ENCODE measurements at places on chromosomes 6 and 20.

DNA sequence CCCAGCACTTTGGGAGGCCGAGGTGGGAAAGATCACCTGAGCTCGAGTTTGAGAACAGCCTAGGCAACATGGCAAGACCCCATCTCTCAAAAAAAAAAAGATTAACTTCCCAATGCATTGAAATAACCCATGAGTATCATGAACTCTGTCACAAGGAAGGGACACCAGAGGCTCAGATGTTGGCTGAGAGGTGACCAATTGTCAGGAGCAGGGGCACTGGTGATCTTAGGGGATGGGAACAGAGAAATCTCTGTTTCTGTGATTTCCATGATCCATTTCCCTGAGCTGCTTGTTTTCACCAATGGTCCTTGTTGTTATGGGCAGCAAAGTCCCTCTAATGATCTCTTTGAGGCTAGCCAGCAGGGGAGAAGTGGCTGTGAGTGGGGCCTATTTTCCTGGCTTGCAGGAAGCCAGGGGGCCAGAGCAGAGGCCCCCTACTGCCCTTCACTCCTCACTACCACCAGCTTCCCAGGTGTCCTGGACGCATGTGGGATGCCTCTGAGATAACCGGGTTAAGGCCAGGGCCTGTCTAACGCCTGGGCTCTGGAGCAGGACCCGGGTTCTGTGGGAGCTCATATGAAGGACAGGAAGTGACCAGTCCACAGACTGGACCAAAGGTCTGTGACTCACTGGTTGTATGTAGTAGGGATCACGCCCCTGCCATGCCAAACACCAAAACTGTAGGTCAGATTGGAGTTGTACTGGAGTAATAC lies 54.4 kb downstream of the PCNA start:
- DNase-seq: no peak

DNA sequence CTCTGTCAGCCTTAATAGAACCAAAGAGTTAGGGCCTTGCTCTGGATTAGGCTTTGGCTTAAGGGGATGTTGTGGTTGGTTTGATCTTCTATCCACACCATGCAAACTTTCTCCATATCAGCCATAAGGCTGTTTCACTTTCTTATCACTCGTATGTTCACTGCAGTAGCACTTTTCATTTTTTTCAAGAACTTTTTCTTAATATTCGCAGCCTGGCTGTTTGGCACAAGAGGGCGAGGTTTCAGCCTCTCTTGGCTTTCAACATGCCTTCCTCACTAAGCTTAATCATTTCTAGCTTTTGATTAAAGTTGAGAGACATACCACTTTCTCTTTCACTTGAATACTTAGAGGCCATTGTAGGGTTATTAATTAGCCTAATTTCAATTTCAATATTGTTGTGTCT lies 193.1 kb downstream of the NRN1 start:
- DNase-seq: no peak

- peak; percentile 61 for DNase-seq
Observed at GRCh38 chr6:145963216-145964068, 716 bp downstream of the SHPRH start.

- DNase-seq: peak; percentile 20
Observed at GRCh38 chr6:39572661-39573340, 152.4 kb downstream of the KIF6 start.

- no peak for DNase-seq
Observed at GRCh38 chr6:5206920-5207561, 53.7 kb downstream of the LYRM4 start.

DNA sequence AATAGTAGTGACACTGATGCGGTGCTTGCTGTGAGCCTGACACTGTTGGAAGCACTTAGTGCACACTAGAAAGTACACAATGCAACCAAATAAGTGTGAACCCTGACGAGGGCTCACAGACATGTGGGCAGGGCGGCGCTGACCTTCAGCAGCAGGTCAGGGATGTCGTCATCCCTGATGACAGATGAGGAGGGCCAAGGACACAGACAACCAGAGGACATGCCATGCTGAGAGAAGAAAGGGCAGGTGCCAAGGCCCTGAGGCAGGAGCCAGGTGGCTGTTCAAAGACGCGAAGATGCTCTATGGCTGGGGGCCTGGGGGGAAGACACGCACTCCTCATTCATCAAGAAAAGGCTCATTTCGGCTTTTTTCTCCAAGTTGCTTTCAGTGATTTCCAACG lies 176.4 kb upstream of the CST7 start:
- DNase-seq: no peak

DNA sequence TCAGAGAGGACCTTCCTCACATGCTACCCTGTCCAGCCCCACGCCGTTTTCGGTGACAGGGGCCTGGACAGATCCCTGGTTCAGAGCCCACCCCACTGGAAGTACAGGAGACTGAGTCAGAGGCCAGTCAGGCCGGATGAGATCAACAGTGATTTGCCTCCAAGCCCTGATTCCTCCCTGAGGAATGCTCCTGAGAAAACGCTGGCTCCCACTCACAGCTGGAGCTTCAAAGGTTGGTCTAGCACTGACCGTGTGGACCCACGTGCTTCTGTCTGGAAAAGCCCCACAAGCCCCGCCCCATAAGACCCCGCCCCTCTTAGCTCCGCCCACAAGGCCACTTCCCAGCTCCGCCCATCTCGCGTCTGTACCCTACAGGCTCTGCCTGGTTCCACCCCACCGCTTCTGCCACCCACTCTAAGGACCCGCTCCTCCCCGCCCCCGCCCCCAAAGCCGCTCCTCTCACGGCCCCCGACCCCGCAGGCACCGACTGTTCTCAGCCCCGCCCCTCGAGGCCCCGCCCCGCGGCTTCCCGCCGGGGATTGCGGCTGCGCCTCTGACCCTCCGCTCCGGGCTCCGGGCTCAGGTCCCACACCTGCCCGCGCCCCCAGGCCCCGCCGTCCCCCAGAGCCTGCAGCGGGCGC lies 64.9 kb upstream of the BHLHE23 start:
- DNase-seq: peak; percentile 87

DNA sequence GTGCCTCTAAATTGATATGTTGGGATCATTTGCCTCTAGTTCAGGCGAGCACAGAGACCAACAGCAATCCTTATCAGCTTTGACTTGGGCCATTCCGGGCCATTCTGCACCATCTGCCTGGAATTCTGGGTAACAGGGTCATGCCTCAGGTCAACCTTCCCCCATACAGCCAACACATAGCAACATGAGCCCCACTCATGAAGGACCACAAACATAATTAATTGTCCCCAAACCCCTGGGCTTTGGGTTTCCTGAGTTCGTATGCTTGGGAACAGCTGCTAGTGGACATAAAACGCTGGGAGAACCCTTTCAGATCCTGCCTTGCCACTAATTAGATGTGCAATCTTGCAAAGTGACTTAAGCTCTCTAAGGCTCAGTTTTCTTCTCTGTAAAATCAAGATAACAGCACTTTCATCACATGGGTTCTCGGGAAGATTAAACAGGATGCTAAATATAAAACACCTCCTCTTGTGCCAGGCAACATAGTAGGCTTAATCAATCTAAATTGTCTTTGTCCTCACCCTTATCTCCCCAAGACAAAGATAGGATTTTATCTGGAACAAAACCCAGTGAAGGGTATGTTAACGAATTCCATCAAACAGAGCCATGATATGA lies 426.5 kb downstream of the CD83 start:
- no peak for DNase-seq

- no peak for DNase-seq
Observed at GRCh38 chr6:118781897-118782296, 112.1 kb upstream of the ASF1A start.

- DNase-seq: no peak
Observed at GRCh38 chr20:39049148-39049547, 87.0 kb downstream of the DHX35 start.

DNA sequence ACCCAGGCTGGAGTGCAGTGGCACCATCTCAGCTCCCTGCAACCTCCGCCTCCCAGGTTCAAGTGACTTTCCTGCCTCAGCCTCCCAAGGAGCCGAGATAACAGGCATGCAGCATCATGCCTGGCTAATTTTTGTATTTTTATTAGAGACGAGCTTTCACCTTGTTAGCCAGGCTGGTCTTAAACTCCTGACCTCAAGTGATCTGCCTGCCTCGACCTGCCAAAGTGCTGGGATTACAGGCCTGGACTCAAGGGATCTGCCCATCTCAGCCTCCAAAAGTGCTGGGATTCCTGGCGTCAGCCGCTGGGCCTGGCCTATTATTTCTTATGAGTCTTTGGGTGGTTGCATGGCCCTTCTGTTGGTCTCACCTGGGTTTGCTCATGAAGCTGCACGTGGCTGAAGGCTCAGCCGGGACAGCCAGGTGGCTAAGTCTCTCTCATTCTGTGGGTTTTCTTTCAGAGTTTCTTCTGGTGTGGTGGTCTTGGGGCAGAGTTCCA lies 45.6 kb upstream of the NCOA3 start:
- DNase-seq: no peak

DNA sequence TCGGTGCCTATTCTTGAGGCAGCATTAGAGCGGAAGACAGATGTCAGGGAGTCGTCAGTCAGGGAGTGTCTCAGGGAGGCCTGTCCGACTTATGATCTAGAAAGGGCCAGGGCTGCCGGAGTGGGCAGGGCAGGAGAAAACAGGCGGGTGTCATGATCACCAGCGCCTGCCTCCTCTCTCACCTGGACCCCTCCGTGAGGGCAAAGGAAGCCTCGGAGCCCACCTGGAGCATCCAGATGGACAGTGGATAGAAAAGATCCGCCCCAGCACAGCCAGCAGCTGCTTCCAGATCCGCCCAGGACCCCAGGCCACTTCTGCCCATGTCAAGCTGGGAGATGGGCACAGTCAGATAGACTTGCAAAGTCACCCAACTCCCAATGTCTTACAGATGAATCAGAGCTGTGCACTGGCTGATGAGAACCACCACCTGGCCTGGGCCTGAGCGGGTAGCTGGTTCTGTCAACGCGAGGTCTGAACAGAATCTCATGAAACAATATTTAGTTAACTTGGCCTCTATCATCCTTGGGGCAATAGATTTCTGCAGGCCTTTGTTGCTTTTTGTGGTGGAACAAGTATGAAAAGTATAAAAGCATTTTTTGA lies 22.2 kb downstream of the PSMG4 start:
- DNase-seq: no peak

- DNase-seq: peak; percentile 19
Observed at GRCh38 chr20:3980260-3981131, 34.9 kb downstream of the RNF24 start.

- DNase-seq: peak; percentile 94
Observed at GRCh38 chr6:37077905-37078296, 72.4 kb downstream of the FGD2 start.

DNA sequence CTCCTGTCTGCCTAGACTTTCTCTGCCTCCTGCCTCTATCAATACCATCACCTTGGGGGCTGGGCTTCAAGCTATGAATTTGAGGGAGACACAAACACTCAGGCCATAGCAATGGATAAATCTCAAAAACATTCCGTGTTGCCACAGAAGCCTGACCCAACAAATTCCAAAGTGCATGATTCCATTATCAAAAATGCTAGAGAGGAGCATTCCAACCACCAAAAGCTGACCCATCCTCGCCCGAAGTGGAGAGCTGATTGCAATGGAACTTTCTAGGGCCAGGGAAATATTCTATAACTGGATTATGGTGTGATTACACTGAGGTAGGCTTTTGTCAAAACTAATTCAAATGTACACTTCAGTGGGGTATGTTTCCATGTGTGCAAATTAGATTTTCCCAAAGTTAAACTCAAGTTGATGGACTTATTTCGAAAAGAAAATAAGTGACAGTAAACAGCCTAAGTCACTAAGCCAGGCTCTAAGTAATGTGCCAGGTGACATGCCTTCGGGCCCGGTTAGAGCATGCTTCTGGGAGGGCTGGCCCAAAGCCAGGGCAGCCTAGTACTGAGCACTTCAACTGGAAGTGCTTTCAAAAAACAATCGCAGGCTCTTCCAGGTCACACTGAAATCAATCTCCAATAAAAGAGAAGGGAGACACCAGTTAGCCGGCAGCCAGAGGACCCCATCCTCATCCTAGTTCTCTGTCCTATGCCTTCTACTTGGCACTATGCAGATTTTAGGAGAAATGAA lies 142.3 kb downstream of the TBXT start:
- DNase-seq: no peak

DNA sequence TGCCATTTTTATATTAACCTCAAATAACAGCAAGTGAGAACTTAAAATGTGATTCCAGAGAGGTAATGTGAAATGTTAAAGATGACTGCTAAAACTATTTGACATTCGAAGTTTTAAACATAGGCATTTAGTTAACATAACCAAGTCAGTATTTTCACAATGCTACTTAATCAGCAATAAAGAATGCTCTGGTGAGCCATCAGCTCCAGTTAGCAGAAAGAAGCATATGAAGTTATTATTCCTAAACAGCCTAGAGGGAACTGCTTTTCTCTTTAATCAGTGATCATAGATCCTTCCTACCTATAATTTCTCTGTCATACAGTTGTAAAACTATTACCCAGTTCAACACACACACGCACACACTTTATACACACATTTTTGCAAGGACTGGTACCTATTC lies 60.1 kb downstream of the MMS22L start:
- no peak for DNase-seq

DNA sequence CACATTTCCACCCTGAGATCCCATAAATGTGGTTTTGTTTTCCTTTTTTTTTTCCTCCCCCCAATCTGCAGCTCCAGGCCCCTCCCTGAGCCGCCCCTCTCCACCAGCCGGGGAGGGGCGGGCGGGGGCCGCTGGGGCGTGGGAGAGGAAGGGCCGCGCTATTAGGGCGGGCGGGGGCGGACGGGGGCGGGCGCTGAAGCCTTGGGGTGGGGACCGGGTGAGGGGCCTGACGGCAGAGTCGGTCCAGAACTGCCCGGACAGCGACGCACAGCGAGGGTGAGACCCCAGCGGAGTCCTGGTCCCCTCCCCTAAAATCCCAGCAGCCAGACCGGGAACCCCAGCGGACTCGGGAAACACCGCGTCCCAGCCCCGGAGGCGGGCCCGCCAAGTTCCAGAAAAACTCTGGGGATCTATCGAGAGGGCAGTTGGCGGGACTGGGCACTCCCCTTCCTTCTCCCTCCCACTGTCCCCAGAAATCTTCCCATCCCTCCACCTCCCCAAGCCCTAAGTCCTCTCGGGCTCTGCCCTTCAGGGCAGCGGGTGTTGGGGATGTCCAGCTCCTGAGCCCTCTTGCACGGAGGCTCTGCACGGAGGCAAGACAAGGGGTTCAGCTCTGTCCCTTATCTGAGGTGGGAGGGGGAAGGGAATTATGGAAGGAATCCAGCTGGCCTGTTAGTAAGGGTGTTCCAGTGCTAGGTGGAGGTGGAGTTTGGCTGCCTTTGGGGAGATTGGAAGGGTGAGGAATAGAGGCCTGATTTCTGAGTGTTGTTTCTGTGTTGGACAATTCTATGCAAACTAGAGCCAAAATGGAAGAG lies at the start of gene PRICKLE4:
TSS of gene PRICKLE4 (plus strand) at position 232 of the 815 bp plus-strand sequence. CDS start 2,692 bp downstream, outside the sequence.
- DNase-seq: peak; percentile 71

- DNase-seq: no peak
Observed at GRCh38 chr6:69865126-69865525, 1.2 kb upstream of the COL19A1 start.

GRCh38 chr6:15061180-15061641 lies 184.7 kb upstream of the JARID2 start:
- DNase-seq: no peak

- DNase-seq: peak; percentile 77
Observed at GRCh38 chr20:37396416-37397075, 50.6 kb downstream of the SRC start.

DNA sequence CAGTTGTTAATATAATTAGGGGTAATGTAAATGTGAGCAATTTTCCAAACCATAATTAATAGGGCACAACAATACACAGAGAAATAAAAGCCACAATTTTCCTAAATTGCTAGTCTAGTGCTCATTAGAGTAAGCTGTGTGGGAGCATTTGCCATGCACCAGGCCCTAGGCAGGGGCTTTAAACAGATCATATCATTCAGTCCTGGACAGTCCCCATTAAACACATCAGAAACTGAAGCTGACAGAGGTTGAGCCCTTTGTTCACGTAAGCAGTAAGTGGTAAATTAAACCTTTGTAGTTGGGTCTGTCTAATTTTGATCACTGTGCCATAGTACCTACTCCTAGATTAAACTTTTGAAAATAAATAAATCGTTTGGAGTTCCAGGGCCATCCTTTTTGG lies 931.1 kb downstream of the C6orf118 start:
- DNase-seq: peak; percentile 40

Data from SK-N-SH (cell line).